Cerebellum (tissue), 4 donors: ENCODE measurements at places on chromosomes 11 and 22. TPM values are rescaled to one million over a fixed set of nuclear protein-coding genes. Genes with fewer than 3 reads are reported as not detected.

The FGF4 gene
- total RNA-seq = not detected

The ADAMTS8 gene
- total RNA-seq = 1.5 TPM

The HMBS gene
- total RNA-seq = 4.9 TPM

The SMTNL1 gene
- not detected for total RNA-seq

The PLEKHA7 gene
- 14.9 TPM for total RNA-seq

The TNNT3 gene
- total RNA-seq = 0.64 TPM
